AG10803 (cell line): ENCODE measurements at places on chromosomes 1 and 21.
A peak's percentile ranks its signal among the peaks of the same experiment; 100 is the strongest.

DNA sequence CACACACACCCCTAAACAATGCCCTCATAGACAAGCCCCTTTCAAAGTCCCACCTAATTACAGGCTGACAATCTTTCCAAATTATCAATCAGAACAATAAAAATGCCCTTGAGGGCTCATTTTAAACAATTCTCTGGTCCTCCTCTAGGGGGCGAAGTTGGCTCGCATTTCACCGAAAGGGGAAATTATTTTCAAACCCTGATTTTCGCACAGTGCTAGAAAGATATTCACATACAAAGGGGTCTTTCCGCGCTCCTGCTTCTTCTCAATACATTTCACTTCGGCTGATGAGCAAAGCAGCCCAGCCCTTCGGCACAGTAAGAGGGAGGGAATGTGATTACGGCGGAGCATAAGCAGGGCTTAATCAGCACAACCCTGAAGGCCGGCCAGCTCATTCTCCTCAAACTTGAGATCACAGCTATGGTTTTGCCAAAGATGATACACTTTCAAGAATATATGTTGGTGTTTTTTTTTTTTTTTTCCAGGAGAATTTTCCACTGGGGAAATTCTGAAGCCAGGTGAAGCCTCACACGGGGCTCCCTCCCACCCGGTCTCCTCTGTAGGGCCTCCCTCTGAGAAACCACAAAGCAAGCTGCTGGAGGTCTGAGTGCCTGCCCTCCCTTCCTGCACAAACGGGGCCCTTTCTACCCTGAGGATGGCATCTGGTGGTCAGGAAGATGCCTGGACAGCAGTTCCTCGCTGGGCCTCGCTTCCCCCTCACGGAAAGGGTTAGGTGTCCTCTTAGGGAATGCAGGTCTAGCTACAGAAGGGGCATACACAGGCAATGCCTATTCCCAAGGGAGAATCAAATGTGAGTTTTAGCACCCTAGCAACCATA is 66.9 kb downstream of the GNG12 start:
- peak; percentile 82 for DNase-seq

DNA sequence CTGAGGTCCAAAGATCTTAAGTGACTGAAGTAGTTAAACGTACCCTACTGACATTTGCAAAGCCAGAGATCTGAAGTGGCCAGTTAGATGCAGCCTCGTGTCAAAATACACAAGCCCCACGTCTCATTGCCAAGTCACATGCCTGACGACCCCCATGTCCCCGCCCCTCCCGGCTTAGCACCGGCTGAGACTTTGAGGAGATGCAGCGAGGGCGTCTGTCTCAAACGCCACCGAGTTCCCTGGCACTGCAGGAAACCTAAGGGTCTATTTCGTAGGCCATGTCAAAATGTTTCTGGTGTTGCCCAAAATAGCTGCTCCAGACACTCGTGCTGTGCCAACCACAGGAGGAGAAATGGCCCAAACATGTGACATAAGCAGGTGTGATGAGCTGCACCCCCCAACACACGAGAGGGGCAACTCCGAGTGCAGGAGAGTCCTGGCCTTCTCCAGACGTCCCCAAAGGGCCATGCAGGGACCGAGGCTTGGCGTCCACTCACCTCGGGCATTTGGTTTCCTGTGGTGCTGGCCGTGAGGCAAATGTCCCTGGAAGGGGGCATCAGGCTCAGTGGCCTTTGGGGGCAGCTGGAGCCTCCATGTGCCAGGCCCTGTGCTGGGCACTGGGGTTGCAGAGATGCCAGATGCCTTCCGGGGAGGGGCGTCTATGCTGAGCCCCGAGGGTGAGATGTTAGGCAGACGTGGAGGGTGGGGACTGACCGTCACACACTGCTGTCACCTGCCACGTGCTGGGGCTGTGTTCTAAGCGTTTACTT is 67.0 kb downstream of the MATN1 start:
- no peak for DNase-seq

DNA sequence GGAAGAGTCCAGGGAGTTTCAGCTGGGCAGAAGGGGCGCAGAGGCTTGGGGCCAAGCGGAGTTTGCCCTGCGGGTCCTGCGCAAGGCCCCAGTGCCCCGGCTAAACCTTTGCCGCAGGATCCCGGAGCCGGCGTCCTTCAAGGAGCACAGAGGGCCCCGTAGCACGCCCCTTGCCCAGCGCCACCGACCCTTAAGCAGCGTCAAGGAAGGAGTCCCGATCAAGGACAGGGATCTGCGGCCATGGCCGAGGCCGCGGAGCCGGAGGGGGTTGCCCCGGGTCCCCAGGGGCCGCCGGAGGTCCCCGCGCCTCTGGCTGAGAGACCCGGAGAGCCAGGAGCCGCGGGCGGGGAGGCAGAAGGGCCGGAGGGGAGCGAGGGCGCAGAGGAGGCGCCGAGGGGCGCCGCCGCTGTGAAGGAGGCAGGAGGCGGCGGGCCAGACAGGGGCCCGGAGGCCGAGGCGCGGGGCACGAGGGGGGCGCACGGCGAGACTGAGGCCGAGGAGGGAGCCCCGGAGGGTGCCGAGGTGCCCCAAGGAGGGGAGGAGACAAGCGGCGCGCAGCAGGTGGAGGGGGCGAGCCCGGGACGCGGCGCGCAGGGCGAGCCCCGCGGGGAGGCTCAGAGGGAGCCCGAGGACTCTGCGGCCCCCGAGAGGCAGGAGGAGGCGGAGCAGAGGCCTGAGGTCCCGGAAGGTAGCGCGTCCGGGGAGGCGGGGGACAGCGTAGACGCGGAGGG is 520 bp downstream of the CLIC6 start:
- DNase-seq = no peak

GRCh38 chr1:232201024-232201423 is 428.9 kb downstream of the SIPA1L2 start:
- no peak for DNase-seq

DNA sequence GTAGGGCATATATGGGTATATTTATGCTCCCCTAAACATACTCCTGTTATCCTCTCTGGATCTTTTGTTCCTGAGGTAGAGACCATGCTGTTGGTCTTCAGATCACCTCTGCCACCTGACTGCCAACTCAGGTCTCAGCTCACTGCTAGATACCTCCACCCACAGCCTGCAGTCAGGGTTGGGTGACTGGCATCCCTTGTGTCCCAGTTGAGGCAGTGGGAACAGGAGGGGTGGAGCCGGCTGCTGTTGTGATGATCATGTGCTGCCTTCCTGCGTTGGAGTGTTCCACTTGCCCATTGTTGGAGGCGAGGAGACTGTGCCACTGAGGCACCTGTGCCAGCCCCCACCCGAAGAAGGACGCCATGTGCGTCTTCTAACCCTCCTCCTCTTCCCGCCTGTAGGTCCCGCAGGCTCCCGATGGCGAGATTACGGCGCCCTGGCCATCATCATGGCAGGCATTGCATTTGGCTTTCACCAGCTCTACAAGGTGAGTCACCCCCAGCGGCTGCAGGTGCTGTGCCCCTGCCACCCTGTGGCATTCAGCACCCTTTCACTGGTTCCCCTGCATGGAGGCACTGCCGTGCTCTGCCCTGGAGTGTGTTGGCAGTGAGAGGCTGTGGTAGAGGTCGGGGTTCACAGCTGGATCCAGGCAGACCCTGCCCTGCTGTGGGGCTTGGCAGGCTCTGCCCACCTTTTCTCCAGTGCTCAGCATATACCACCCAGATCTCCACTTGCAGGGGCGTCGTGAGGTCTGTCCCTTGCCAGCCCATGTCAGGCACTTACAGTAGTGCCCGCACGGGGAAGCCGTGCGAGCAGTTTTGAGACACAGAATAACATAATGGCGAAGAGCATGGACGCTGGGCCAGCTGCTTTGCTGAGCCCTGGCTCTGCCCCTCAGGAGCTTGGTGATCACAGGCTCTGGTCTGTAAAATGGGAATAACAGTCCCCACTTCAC is 143.5 kb downstream of the PEX14 start:
- DNase-seq = no peak

DNA sequence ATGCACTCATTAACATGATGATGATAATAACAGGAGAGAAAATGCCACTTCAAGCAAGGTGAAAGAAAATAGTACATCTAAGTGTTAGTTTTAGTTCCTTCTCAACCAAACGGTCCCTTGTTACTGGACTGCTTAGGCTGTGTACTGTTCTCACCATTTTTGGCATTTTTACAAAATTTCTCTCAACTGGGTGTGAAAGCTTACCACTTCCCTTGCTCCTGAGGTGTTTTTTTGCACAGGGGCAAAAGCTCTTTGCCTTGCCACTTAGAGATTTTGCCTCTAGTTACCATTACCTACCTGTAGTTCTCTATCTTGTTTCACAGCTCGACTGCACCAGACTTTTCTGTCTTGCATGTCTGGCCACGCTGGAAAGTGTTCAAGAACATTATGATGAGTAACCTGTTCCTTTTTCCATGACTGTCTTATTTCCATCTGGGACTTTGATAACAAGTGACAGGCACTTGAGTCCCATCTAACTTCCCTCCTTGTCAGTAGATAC is 10.7 kb downstream of the NEK7 start:
- no peak for DNase-seq

- DNase-seq = peak; percentile 62
These were observed 9.5 kb downstream of the DENND2D start for GRCh38 chr1:111190931-111191451.

DNA sequence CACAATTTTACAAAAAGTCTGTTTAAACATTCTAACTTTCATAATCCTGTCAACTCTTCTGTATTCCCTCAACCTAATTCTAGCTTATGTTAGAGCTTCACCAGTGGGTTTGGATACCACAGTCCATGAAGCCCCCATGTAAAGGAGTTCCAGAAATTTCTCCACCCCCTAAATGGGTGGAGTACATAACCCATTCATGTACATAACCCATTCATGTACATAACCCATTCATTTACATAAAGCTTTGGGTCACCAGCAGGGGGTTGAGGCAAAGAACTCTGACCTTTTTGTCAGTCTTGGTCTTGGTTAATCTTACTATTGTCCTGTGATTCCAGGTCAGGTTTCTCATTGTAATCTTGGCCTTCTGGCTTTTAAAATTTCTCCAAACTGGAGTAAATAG is 61.6 kb downstream of the SMYD2 start:
- no peak for DNase-seq

DNA sequence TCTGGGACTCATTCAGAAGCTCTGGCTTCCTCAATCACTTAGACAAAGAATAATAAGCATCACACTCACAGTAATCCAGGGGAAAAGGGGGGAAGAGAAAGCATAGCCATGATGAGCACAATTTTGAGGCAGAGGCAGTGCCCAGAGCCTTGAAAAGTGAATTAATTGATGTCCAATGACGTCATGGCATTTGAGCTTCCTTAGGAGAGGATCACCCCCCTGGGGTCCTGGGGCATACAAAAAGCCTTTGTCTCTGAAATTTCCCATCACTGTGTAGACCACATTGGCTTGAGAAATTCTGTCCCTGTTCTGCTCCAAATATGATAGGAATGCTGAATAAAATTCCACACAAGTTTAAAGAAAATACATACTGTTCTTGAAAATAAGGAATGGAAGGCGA is 84.3 kb upstream of the COA6 start:
- peak; percentile 25 for DNase-seq

- DNase-seq = peak; percentile 12
These were observed 11.3 kb downstream of the NCSTN start for GRCh38 chr1:160354388-160354985.

GRCh38 chr1:202276920-202277319 is 64.8 kb downstream of the UBE2T start:
- DNase-seq = no peak

DNA sequence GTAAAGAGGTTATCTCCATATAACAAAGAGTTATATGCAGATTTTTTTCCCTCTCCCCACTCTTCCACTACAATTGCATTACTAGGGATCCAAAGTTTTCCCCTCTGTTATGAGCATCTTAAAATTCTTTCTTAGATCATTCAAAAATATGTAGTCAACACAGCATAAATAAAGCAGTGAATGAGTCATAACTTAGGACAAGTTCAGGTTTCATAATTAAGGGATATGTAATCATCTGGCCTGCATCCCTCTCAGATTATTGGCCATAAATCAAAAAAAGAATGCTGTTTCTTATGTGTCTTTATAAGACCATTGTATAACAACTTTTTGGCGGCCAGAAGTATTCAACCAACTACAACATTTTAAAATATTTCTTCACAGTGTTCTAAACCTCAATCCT is 1526.1 kb downstream of the KCNT2 start:
- DNase-seq = no peak

DNA sequence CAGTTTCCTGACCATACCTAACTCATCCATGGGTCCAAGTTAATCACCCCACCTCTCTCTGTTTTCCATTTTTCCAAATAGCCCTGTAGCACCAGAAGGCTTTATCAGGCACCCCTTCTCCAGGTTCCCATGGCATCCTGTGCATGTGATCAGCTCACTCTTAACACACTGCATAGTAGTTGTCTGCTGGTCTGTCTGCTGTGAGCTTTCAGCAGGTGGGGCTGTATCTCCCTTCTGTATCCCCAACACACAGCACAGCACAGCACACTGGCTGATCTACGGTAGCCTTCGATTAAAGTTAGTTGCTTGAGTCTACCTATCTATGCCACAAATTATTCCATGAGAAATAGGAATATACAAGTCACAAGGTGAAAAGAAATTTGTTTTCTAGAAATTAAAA is 54.3 kb upstream of the C1orf198 start:
- DNase-seq = no peak

GRCh38 chr1:182143825-182144645 is 82.5 kb upstream of the ZNF648 start:
- DNase-seq = peak; percentile 91

- DNase-seq = no peak
These were observed 36.2 kb downstream of the CITED4 start for GRCh38 chr1:40825996-40826395.

GRCh38 chr1:228979774-228980173 is 244.5 kb downstream of the RHOU start:
- no peak for DNase-seq

DNA sequence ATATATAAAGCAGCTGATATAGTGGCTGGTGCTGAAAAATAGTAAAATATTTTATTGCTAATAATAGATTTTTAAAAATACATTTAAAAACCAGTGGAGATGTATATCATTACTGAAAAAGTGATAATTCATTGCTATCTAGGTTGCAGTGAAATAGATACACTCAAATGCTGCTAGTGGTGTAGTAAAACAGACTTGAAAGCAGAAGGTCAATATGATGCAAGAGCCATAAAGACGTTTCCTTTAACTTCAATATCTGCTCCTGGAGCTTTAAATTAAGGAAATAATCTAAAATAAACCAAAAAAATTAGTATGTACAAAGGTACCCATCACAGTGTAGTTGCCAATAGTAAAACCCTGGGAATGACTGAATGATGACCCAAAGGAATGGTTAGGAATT is 26.2 kb downstream of the RHEX start:
- no peak for DNase-seq

- no peak for DNase-seq
These were observed 64.2 kb downstream of the PGBD5 start for GRCh38 chr1:230361941-230362340.

DNA sequence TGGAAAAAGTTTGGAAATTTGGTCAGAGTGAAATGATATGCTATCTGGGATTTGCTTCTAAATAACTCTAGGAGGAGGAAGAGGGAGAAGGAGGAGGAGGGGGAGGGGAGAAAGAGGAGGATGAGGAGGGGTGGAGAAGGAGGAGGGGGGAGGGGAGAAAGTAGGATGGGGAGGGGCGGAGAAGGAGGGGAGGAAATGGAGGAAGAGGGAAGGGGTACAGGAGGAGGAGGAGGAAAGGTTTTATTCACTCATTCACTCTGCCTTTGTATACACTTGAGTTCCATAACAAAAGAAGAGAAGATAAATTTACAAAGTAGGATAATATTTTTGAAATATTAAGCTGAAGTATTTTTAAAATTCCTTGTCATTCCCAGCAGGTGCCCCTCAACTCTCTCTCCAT is 6.3 kb upstream of the VPS26C start:
- DNase-seq = no peak

- DNase-seq = no peak
These were observed 26.1 kb downstream of the SLC1A7 start for GRCh38 chr1:53116307-53116810.

GRCh38 chr1:233379869-233380438 is 52.4 kb downstream of the MAP3K21 start:
- DNase-seq = no peak
